ENCODE measurements at places on chromosomes 5 and 9.

DNA sequence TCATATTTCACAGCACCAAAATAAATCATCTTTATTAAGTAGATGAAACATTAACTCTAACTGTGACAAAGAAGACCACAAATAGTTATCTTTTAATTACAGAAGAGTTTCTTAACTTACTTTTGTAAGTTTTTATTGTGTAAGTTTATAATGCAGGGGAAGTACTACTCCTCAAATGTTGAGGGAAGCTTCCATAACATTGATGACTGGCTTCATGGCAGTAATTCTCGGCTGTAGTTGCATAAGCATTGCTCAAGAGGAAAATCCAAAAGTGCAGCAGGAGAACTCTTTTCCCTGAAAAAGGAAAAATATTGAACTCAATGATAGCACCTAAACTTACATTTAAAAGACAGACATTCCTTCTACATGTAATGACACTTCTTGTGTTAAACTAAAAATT, 4.6 kb downstream of the TSLP start:
- no peak for DNase-seq

GRCh38 chr5:57855831-57856230, 373.2 kb upstream of the ACTBL2 start:
- DNase-seq: no peak

GRCh38 chr9:120405134-120405533, 174.8 kb downstream of the CDK5RAP2 start:
- DNase-seq: no peak

GRCh38 chr9:92669527-92669889, 423 bp downstream of the IPPK start:
- peak; percentile 18 for DNase-seq

DNA sequence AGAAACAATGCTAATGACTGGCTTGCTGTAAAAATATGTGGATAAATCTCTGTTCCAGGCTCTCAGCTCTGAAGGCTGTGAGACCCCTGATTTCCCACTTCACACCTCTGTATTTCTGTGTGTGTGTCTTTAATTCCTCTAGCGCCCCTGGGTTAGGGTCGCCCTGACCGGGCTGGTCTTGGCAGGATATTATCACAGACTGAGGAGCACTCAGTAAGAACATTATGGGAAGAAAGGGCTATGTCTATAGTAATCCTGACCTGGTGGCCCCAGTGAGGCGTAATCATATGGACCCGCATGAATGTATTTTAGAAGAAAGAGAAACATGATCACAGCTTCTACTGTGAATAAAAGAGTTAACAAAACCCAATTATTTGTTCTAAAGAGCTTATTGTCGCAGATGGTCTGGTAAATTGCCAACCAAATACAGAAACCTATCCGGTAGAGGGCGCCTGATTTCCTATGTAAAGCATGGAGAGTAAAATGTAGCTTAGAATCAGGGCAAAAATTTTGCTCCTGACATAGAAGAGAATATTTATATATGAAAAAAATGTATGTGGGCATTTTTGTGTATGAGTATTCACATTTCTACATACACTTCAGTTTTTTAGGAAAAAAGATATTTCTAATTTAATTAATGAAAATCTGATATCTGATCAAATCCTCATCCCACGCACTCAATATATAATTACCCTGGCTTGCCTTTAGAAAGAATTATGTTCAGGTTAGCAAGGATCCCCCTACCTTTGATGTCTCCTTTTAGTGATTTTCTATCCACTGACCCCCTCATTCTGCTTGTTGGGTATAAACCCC, 5.8 kb upstream of the IFNA1 start:
- no peak for DNase-seq

DNA sequence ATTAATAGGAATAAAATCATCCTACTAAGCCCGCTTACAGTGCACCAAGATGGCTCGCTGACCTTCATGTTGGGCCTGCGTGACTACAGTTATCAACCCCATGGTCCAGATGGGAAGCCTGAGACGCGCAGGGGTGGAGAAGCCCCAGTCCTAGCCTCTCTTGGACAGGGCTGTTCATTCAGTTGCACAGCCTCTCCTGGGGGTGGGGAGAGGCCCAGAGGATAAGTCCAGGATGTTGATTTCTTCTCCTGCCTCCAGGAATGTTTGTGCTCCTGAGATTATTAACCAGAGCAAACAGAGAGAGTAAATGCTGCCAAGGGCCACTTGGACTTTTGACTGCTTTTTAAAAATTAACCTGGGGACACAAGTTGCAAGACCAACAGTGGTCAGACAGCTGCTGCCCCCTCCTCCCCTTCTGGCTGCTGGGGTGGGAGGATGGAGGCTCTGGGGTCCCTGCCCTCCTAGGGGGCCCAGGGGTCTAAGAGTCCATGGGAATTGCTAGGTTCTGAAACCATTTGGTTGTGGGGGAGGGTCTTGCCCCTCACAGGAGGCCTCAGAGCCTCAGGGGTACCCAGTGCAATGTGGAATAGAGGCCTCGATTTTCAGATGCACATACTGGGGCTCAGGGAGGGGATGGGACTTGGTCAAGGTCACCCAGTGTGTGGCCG, 2.8 kb upstream of the AMBP start:
- no peak for DNase-seq

- DNase-seq: no peak
Measured at GRCh38 chr5:97936231-97936630, 753.2 kb upstream of the RIOK2 start.

DNA sequence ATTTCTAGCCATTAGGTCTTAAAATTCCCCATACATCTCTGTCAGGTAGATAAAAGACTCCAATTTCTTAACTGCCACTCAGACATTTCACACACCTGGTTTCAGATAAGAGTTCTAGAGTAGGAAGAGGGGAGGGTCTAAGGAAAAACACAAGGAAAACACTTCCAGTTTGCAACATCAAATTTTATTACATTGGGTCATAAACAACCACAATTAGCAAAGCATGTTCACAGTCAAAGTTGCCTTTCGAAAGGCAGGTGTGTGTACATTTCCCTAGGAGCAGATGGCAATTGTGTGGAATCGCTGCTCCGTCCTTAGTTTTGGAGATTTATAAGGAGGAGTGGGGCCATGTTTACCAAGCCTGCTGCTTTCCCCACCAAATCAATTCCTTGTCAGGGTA, 120.8 kb downstream of the DMRT2 start:
- no peak for DNase-seq

DNA sequence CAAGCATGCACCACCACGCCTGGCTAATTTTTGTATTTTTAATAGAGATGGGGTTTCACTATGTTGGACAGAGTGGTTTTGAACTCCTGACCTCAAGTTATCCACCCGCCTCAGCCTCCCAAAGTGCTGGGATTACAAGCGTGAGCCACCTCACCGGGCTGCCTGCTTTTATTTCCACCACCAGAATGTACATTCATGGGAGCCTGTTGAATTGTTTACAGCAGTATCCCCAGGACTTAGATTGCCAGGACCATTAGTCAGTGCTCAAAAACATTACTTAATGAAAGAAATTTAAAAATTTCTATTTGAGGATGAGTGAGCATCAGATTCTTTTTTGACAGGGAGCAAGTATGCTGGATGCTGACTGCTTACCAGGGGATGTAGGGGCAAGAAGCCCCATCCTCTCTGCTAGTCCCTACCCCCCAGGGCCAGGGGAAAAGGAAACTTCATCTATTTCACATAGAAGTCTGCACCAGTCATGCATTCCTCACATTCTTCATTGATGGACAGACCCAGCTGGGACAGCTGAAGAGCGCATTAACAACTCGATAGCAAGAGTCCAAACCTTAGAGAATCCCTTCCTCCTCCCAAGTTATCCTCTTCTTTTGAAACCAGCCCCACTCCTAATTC, 10.3 kb upstream of the RGMB start:
- no peak for DNase-seq

DNA sequence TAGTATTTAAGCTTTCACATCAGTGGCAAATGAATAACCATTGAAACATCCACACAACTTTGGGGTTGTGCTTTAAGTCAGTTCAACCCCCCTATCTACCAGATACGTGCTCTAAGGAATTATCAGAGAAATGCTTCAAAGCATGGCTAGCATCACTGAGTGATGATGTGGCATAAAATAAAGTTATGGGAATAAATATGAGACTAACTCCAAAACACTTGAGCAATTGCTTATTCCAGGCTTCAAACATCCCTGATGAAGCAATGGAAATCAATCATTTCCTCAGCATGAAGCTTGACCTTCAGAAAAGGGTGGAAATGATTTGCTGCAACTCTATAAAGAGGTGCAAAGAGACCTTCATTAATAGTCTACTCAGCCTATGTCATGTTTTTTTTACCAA, 292.0 kb upstream of the SMC2 start:
- DNase-seq: no peak

- no peak for DNase-seq
Measured at GRCh38 chr9:81552581-81552991, 136.8 kb downstream of the TLE1 start.

DNA sequence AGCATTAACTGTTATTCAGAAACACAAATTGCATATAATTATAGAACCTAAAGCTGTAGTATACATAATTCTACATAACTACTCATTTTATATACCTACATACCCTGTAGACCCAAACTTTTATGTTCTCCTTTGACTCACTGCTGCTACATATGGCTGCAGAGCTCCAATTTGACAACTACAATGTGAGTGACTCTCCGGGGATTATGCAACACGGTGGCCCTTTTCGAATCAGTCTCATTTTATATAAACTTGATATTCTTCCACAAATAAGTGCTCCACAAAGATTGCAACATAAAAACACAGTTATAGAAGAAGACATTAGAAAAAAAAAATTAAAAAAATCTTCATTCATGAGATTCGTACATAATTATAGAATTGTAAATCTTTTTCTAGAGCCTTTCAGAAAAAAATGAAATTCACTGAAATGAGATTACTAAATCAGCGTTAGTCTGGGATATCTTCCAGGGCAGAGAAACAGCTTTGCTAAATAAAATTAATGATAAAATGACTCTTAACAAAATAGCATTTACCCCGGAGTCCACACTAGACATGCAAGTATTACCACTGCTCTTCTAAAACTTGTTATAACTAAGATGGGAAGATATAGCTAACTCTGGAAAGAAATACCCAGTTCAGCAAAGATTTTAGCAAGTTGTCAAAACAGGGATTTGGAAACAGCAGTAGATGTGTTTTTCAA, 52.6 kb downstream of the SRFBP1 start:
- no peak for DNase-seq

DNA sequence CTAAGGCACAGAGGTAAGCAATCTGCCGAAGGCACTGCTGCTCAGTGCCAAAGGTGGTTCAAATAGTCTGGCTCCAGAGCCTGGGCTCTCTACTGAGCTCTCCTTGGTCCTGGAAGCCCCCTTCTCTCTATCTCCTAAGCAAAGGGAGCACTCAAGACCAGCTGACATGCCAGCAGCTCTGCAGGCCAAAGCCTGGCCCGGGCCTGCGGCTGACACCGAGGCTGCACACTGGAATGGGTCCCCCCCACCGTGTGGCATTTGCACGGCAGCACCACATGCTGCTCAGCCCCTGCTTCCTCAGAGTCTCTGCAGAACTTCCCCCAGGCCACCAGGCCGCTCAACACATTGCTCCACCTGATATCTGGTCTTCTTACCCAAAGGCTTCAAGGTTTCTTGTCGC, 57.8 kb upstream of the GOLPH3 start:
- DNase-seq: no peak

GRCh38 chr5:107542831-107543231, 127.9 kb downstream of the EFNA5 start:
- DNase-seq: no peak

GRCh38 chr5:63805151-63805550, 157.1 kb downstream of the HTR1A start:
- no peak for DNase-seq

GRCh38 chr9:94277885-94278536, 18.9 kb downstream of the ZNF169 start:
- no peak for DNase-seq

DNA sequence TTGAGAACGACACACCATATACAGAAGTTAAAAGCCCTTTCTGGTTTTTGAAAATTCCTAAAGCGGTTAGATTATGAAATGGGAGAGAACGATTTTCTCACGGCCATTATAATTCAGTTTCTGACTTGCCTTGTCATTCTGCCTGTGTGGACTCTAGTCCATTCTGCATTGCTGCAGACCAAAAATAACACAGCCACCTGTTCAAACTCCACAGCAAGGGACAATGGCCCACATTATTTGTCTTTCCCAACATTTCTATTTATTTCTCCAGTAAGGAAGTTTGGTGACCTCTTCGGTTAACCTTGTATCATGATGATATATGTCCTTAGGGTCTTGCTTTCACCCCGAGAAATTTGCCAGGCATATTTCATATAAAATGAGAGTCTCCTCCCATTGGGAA, 497.7 kb downstream of the BRINP1 start:
- no peak for DNase-seq

- DNase-seq: no peak
Measured at GRCh38 chr9:92723801-92724323, 40.8 kb downstream of the BICD2 start.

- DNase-seq: no peak
Measured at GRCh38 chr9:95623640-95624039, 106.9 kb upstream of the PTCH1 start.

GRCh38 chr5:143057580-143057999, 287.4 kb downstream of the ARHGAP26 start:
- DNase-seq: no peak

DNA sequence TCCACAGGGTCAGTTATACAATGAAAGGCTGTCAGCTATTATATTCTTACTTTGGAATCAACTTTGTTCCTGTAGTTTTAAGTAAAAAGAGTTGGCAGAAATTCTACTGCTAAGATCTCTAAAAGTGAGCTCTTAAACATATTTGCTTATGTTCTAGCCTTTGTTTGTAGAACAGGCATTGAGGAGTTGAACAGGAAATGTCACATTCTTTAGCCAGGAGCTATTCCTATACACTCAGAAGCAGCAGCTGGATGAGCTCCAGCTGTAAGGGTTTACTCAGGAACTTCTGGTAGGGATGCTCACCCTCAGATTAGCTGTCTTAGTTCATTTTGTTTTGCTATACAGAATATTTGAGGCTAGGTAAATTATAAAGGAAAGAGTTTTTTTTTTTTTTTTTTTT, 22.4 kb upstream of the SPINK14 start:
- no peak for DNase-seq

Data from stimulated activated CD8-positive, alpha-beta memory T cell treated with anti-CD3 and anti-CD28 coated beads, Interleukin-4, amount 100 ng/mL, for 24 hours (primary cell).